Endothelial cell of umbilical vein (primary cell): ENCODE measurements at places on chromosomes 2 and 18.

GRCh38 chr2:143312441-143312840 is 183.2 kb downstream of the ARHGAP15 start:
- no peak for DNase-seq

- no peak for DNase-seq
Measured at GRCh38 chr2:175007510-175007909, 2.3 kb upstream of the CHN1 start.

- no peak for DNase-seq
Measured at GRCh38 chr18:46297621-46298020, 193.4 kb downstream of the HAUS1 start.

- no peak for DNase-seq
Measured at GRCh38 chr18:50011813-50012435, 183.0 kb downstream of the MYO5B start.

DNA sequence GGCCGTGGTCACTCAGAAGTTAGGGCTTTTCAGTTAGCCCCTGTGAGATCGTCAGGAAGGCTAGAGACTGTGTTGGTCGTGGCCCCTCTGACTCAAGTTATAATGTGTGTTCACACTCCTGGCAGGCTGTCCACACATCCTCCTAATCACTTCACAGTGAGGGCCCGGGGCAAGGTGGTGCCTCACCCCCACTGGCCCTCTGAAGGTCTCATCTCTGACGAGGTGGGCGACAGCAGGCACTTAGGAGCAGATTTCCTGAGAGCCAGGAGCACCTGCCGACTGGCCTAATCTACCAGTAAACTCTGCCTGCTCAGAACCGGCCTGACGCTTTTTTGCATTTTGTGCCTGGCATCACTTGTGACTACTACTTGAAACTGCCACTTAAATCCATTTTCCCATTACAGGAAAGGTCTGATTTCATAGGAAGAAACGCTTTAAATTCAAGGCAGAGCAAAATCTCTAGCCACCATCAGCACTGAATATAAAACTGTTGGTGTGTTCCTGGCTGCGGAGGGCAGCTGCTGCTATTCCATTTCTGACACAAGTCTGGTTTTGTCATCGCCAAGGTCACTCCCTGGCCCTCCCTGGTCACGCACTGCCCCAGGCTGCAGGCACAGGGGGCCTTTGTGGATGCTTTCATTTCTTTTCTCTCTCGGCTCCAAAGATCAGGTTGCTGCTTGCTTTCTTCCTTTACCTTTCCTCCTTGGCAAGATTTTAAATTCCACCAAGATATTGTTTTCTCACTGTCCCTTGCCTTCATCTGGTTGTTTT is 48.0 kb downstream of the RAB12 start:
- DNase-seq, result no peak

DNA sequence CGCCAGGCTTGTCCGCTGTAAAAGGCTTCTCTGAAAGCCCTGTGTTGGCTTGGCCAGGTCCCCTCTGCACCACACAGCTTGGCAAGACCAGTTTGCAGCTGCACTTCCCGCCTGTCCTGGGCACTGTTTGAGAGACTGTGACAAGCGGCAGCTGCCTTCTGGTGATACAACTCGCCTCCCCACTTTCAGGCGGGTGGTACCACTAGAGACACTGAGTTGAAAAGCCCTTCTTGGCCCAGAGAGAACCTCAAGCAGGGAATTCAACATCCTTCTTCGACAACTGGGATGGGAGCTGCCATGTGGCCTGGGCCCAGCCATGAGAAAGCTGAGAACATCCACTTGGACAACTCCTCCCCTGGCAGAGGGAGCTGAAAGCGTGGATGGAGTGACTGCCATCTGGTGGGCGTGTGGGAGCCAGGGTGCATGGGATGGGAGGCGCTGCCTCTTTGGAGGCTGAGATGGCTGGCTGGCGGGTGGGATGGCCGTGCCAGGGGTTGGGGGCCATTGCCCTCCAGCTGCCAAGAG is 125.5 kb upstream of the REV1 start:
- DNase-seq, result no peak

GRCh38 chr2:181984060-181984459 is 1.6 kb upstream of the PPP1R1C start:
- DNase-seq, result no peak

- DNase-seq, result no peak
Measured at GRCh38 chr2:130370490-130370889, 14.6 kb downstream of the PTPN18 start.

GRCh38 chr2:162369551-162369950 is 25.6 kb downstream of the GCA start:
- no peak for DNase-seq

- no peak for DNase-seq
Measured at GRCh38 chr2:11270891-11271290, 73.5 kb downstream of the ROCK2 start.

- peak; percentile 64 for DNase-seq
Measured at GRCh38 chr2:173884025-173884802, 81.0 kb downstream of the SP3 start.

- no peak for DNase-seq
Measured at GRCh38 chr18:69839497-69839896, 108.2 kb downstream of the CD226 start.

- peak; percentile 73 for DNase-seq
Measured at GRCh38 chr2:38115216-38116032, 39.5 kb upstream of the CYP1B1 start.

DNA sequence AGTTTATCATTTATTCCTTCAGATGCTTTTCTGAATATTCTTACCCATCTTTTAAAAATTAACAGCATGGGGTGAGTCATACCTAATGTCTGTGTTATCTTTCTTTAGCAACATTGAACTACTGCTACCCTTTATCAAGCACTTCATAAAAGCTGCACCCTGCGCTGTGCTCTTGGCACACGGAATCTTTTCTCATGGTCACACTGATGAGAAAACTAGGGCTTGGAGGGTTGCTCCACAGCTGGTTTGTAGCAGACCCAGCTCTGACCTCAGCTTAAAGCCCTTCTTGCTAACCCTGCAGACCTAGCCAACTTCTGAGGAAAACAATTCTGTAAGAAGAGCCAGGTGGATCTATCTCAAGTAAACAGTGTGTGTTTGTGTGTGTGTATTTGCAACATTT is 106.3 kb downstream of the RNF144A start:
- DNase-seq, result no peak

DNA sequence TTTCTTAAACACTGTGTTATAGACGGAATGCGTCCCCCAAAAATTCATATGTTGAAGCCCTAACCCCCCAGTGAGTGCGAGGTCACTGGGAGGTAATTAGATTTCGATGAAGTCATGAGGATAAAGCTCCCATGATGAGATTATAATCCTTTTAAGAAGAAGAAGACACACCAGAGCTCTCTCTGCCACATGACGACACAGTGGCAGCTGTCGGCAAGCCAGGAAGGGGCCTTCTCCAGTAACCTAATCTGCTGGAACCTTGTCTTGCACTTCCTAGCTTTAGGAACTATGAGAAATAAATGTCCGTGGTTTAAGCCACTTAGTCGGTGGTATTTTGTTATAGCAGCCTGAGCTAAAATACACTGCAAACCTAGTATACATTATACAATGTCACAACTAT is 12.3 kb downstream of the TMEM237 start:
- no peak for DNase-seq

DNA sequence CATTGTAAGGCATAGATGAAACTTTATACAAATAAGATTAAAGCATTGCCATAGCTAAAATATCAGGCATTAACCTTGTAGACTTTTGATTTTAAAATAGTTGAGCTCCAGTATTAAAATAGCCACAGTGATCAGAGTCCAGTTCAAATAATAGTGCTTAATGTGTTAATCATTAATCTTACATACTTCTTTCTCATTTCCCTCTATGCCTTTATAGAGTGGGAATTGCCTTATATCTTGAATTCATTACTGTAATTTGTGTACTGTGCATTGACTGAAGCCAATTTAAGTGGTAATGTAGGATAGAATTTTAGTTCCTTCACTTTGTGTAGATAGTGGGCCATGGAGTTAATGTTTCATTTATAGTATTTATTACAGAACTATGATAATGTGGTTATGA is 549.2 kb upstream of the VWC2L start:
- DNase-seq, result no peak

DNA sequence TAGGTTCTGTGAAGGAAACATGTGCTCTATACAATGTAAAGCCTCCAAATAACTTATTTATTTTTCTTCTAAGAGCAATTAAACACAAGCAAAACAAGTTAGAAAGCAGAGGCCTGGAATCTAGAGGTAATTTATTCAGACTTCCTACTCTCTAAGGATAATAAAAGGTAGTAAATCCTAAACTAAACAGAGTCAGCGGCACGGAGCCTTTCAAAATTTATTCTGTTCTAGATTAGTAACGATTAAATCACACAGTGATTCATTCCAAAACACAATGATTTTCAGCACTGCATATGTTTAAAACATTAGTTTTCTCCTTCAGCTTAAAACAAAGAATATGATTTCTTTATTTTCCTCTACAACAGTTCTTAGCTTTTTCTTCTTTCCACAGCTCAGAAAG is 160.9 kb downstream of the FBXO15 start:
- DNase-seq, result no peak

GRCh38 chr2:227824711-227825110 is 11.1 kb downstream of the CCL20 start:
- no peak for DNase-seq

DNA sequence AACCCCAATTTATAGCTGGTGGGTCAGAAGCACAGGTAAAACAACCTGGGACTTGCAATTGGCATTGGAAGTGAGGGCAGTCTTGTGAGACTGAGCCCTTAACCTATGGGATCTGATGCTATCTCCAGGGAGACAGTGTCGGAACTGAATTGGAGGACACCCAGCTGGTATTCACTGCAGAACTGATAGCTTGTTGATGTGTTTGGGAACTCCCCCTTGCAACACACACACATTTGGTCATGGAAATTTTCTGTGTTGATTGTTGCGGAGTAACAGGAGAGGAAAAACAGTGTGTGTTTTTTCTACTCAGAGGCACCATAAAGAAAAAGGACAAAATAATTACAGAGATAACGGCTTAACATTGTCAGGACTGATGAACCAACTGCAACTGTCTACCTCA is 16.1 kb downstream of the TPGS2 start:
- no peak for DNase-seq
